Fibroblast of pulmonary artery (primary cell): ENCODE measurements at places on chromosomes 2 and 18.

- peak; percentile 70 for DNase-seq
These were observed 41.1 kb downstream of the NHEJ1 start for GRCh38 chr2:219119422-219120043.

DNA sequence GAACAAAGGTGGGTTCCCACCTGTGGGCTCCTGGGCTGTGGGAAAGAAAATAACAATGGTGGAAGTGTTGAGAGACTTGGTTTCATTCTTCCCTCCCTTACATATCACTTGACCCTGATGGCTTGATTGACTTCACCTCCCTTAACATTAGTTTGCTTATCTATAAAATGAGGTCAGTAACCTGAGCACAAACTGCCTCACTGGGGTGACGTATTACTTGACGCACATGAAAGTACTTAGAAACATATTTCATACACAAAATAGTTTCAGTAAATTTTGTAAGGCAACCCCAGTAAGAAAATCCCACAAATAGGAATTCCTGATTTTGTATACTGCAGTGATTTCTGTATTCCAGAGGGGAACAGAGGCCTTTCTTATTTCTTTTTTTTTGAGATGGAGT is 29.4 kb upstream of the LPIN2 start:
- no peak for DNase-seq

DNA sequence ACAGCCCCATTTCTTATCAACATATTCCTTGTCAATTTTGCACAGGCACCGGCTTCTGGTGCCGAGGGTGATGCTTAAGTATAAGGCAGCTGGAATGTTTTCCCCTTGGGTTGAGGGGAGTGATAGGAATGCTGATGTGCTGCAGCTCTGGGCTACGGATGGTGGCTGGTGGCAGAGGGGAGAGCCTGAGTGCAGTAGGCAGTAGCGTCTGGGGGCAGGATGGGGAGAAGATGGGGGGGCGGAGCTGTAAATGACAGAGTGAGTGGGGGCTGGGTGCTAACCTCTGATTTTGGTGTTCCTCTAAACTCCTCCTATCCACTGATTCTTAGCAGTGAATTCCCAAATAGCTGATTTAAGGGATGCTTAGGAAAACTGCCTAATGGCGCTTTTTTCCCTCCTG is 20.7 kb downstream of the TMEM178A start:
- DNase-seq, result no peak

GRCh38 chr2:241860184-241861078 is 1.7 kb upstream of the PDCD1 start:
- no peak for DNase-seq

DNA sequence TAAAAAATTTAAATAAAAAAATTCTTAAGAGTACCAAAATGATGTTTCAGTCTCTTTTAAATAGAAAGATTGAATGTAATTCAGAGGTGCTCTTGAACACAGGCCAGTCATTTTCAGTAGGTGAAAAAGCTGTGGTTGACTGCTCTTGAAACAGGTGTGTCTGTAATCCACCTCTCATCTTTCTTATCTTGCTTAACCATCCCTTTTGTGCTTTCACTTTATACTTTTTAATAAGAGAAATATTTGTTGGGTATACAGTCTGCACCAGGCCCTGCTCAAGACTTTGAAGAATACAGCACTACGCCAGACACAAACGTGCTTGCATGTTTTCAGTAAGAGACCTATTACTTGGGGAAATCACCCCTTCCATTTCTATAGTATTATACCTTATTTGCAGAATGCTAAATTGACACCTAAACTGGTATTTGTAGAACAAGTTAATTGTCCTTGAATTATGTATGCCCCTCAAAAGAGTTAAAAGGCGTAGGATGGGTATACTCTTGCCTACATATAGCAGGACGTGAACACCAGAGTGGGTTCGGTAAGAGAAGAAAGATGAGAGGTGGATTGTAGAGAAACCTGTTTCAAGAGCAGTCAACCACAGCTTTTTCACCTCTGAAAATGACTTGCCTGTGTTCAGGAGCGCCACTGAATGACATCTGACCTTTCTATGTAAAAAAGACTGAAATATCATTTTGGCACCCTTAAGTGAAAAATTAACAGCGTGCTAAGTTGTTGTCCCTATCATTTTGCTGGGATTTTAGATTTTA is 4.0 kb upstream of the RTN4 start:
- DNase-seq, result no peak

DNA sequence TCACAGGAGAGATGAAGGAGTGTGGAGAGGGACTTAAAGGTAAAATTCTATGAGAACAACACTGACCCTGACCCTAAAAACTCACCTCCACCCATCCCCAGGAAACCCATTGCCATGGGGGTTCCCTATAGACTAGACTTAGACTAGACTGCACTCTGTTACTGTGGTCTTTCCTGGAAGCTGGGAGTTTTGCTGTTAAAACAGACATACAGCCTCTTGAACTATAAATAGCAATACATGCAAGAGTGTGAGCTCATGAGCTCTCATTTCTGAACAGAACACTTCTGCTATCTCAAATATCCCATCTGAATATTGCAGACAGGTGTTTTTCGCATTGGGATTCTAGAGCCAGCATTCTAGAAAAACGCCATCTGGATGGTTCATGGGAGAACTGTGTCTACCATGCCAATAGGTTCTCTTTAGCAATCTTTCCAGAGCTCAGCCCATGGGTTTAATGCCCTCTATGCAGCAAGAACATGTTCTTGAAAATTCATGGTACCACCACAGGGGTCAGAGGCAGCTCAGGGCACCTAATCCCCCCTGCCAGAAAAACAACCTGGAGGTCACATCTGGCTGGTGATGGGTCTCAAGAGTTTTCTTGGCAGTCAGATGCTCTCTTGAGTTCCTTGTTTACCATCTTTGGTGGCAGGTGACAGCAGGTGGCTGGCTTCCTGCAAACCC is 51.9 kb downstream of the SLC14A2 start:
- no peak for DNase-seq

- no peak for DNase-seq
These were observed 52.5 kb upstream of the TTN start for GRCh38 chr2:178859730-178860129.

- DNase-seq, result no peak
These were observed 8.4 kb upstream of the TRABD2A start for GRCh38 chr2:84889332-84889731.

GRCh38 chr18:26993568-26993967 is 128.1 kb upstream of the AQP4 start:
- no peak for DNase-seq

GRCh38 chr2:40168032-40168431 is 283.9 kb downstream of the SLC8A1 start:
- peak; percentile 68 for DNase-seq

DNA sequence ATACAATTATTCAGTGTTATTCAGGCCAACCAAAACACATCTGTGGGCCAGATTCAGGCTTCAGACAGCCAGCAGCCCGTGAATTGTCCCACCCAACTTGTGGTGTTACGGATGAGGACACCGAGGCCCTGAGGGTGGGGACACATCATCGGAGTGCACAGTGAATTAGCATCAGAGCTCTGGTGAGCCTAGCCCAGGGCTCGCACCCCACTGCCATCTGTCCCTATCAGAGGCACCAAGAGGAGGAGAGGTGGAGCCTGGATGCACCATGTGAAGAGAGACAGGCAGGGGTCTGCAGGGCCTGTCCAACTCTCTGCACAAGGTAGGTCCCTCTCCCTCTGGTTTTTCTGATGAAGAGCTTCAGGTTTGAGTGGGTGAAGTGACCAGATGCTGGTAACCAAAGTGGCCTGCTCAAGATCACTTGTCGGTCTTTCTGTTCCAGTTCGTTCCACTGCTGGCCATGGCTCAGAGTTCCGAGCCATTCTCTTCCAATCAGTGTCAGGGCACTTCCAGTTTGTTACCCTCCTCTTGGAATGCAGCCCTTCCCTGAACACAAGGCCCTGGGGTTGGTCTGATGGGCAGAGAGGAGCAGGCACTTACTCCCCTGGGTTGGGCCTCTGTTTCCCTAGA is 14.8 kb upstream of the GLI2 start:
- DNase-seq, result no peak

- no peak for DNase-seq
These were observed 33.2 kb downstream of the ANKRD29 start for GRCh38 chr18:23629444-23629946.

- no peak for DNase-seq
These were observed 976.1 kb upstream of the GYPC start for GRCh38 chr2:125679903-125680302.

- no peak for DNase-seq
These were observed 150.7 kb downstream of the USP34 start for GRCh38 chr2:61320181-61320580.

- DNase-seq, result peak; percentile 76
These were observed 3.3 kb upstream of the ACTR3 start for GRCh38 chr2:113886479-113887008.

GRCh38 chr2:215434447-215435279 is 1.2 kb downstream of the FN1 start:
- DNase-seq, result peak; percentile 61

- no peak for DNase-seq
These were observed 37.1 kb downstream of the AGFG1 start for GRCh38 chr2:227509076-227509475.

DNA sequence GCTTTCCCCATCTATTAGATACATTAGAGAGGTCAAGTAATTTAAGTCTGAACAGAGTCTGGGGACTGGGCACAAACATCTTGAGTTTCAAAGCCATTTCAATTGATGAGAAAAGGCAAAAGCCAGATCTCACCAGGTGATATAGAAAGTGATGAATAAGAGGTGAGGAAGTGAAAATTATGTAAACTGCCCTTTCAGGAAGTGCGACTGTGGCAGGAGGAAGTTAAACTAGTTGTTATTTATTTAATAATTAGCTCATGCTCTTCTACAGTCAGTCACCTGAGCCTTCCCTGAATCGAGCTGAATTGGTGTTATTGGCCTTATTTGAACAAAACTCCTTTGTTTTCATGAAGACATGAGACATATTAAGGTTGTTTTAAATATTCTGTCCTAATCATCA is 115.1 kb downstream of the CDH20 start:
- DNase-seq, result no peak

DNA sequence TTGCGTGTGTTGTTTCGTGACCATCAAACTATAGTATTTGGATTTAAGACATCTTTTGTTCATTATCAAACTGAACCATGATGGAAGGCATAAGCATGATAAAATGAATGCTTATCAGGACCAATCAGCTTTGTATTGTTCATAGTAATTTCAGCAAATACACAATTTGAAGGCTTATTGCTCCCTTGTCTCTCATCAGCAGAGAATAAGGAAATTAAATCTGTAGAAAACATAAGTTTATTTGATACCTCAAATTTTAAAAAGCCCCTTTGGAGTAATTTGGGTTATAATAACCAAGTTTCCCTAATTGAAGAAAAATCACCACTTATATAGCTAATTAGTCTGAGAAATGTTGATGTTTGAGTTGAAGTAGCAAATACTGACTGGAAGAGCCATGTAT is 705.7 kb downstream of the NUP35 start:
- no peak for DNase-seq

DNA sequence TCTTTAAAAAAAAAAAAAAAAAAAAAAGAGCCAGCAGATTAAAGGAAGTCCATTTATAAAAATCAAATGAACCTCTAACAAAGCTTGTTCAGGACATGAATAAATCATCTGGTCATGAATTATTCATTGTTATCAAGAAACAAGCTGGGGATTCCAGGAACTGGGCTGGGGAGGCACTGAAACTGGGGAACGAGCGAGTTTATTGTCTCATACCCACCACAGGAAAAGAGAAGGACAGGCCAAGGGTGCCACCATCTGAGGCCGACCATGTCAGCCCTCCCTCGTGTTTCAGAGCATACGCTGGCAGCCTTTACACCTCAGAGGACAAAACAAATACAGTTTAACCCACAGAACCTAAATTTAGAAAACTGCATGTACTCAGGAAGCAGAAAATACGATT is 164.2 kb downstream of the VWC2L start:
- no peak for DNase-seq

DNA sequence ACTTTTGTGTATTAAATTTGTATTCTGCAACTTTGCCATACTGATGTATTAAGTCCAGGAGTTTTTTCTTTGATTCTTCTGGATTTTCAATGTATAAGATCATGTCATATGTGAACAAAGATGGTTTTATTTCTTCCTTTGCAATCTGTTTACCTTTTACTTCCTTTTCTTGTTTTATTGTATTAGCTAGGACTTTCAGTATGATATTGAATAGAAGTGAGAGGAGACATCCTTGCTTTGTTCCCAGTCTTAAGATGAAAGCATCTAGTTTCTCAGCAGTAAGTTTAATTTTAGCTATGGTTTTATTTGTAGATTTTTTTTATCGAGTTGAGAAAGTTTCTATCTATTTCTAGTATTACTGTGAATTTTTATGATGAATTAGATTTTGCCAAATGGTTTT is 25.5 kb downstream of the VRK2 start:
- no peak for DNase-seq

DNA sequence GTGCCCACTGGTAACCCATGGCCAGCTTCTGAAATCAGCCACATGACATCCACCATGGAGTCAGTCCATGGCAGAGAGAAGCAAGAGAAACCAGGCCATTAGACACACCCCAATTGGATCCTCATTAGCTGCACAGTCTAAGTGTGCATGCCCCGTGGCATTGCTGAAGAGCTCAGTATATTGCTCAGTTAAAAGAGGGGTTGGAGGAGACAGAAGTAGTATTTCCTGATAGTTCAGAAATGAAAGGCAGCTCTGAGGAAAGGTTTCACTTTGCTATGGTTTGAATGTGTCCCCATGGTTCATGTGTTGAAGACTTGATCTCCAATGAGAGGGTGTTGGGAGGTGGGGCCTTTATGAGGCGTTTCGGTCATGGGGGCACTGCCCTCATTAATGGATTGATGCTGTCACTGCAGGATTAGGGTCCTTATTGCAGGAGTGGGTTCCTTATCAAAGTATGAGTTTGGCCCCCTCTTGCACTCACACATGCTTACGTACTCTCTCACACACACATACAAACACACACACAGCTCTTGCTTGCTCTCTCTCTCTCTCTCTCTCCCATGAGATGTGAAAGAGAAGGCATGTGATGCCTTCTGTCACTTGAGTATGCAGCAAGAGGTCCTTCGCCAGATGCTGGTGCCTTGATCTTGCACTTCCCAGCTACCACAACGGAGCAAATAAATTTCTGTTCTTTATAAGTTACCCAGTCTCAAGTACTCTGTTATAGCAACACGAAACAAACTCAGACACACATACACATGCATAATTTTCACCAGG is 58.0 kb downstream of the TMEM163 start:
- DNase-seq, result no peak

DNA sequence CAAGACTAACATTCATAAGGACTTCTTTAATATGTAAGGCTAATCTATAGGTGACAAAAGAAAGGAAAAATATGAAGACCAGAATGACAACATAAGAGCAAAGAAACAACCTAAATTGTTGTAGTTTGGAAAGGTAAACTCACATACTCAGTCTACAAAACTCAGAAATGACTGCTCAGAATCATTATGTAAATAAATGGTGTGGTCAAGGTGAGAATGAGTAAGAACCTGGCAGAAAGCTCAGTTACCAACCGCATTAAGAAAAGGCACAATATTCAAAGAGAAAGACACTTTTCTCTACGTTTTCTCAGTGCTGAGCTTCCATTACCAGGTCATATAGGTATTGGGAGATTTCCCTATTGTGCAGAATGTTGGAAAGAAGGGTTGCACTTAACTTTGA is 15.8 kb downstream of the ATF2 start:
- DNase-seq, result no peak
